AML-193 (cell line): ENCODE measurements at places on chromosomes 4 and X.
A peak's percentile ranks its signal among the peaks of the same experiment; 100 is the strongest.

GRCh38 chr4:153553155-153553818 lies 87.1 kb downstream of the TMEM131L start:
- no peak for DNase-seq

DNA sequence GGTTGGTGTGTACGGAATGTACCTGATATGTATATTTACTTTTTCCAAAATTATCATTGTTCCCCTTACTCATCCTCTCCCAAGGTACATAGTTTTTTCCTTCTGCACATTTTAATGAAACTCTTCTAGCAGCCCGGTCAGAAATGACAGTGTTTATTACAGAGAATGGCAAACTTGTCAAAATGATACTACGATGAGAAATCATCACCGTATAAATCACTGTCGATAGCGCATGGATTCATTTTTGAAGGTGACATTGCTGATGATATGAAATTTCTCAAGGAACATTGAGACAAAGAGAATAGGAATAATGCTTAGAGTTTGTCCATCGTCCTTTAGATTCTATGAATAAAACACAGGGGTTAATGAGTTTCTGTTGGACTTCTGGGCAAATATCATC lies 30.6 kb downstream of the FAM114A1 start:
- DNase-seq: no peak

DNA sequence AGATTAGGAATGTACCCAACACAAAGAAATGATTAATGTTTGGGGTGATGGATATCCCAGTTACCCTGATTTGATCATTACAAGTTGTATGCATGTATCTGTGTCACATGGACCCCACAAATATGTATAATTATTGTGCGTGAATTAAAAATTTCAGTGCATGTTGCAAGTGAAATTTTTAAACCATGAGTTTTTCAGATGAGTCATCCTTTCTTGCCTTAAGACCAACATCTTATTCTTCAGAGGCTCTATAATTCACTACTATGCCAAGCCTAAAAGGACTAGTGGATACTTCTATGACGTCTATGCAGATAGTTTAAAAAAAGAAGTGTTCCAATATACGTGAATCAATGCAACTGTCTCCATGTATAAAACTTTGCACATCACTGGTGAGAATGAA lies 113.0 kb upstream of the SH3RF1 start:
- no peak for DNase-seq

DNA sequence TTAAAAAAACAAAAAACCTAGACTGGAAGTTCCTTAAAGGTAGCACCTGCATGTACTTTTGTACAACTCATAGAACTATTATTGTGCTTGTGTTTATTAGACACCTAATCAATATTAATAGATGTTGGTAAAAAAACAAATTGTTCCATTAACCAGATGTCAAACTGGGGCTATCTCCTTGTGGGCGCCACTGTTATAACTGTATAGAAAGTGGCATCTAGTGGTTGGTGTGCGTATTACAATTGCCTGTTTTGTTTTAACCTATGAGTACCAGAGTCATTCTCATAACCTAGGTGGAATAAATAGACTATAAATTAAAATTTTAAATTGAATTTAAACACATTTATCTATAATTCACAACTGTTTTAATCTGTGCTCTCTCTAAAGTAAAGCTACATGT lies 97.4 kb downstream of the COL4A5 start:
- peak; percentile 9 for DNase-seq

- DNase-seq: no peak
Measured at GRCh38 chrX:18354369-18355223, at the start of gene SCML2. TSS of gene SCML2 (minus strand) at chrX:18354688. CDS start at chrX:18334071, 20,617 bp downstream.

DNA sequence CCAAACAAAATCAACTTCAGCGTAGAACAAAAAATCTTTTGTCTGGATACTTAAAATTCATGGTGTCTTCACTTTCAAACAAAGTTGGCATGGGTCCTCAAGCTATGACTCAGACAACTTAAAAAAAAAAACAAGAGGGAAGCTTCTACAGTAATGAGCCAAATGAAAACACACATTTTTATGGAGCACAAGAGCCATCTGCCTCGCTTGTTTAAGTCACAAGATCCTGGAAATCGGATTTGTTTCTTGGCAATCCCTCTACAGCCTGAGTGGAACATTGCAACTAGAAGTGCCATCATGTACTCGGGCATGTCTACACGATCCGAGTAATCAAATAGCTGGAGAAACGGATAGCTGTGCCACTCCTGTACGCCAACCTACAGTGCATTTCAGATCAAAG lies 22.6 kb downstream of the LAMP2 start:
- no peak for DNase-seq
